ENCODE measurements at places on chromosomes 2 and 18.

- no peak for DNase-seq
These were observed 15.3 kb downstream of the CNOT11 start for GRCh38 chr2:101267671-101268656.

GRCh38 chr2:19762142-19762541 is 139.6 kb downstream of the TTC32 start:
- no peak for DNase-seq

GRCh38 chr2:203594541-203594940 is 59.4 kb upstream of the RAPH1 start:
- DNase-seq, result no peak

DNA sequence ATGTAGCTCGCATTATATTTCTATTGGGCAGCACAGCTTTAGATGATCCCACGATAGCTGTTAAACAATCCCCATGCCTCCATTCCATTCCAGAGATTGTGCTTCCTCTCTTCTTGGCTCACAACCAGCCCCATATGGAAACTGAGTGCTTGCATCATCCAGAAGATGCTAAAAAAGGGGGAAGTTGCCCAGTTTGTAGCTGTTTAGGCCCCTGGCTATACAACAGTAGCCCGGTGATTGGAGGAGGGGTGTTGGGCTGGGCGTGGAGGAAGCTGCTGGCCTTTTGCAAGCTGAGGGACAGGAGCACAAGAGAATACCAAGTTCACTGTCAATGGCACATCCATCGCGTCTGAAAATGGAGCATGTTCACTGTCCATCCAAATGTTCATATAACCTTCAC is 360.2 kb downstream of the ALK start:
- DNase-seq, result no peak

GRCh38 chr2:228466851-228467250 is 285.4 kb upstream of the SPHKAP start:
- DNase-seq, result no peak

GRCh38 chr2:165456027-165456426 is 13.5 kb upstream of the CSRNP3 start:
- no peak for DNase-seq

GRCh38 chr2:215796140-215796855 is 217.1 kb downstream of the MREG start:
- DNase-seq, result no peak

DNA sequence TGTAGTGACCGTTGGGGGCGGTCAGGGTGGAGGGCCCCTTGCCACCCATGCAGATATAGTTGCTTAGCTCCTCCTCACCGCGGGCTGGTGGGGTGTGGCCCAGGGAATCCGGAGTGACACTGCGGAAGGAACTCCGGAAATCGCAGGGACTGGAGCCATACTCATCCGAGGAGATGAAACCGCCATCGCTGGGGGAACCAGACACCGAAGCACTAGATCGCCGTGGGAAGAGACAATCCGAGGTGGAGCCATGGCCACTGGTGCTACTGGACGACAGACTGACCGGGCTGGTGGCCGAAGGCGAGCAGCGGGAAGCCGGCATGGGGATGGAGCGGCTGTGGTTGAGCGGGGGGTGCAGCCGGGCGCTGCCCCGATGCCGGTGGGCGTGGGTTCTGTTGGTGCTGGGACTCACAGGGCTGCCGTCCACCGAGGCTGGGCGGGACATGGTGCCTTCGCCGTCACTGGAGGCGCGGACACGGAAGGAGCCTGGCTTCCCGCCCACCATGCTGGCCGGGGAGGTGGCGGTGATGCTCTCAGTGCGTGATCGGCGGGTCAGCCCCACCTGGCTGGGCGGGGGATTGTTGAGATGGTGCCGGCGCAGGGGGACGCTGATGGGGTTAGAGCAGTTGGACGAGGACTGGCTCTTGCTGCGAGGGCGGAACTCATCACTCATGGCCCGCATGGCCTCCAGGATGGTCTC is 2.2 kb downstream of the IRS1 start:
- DNase-seq, result no peak

DNA sequence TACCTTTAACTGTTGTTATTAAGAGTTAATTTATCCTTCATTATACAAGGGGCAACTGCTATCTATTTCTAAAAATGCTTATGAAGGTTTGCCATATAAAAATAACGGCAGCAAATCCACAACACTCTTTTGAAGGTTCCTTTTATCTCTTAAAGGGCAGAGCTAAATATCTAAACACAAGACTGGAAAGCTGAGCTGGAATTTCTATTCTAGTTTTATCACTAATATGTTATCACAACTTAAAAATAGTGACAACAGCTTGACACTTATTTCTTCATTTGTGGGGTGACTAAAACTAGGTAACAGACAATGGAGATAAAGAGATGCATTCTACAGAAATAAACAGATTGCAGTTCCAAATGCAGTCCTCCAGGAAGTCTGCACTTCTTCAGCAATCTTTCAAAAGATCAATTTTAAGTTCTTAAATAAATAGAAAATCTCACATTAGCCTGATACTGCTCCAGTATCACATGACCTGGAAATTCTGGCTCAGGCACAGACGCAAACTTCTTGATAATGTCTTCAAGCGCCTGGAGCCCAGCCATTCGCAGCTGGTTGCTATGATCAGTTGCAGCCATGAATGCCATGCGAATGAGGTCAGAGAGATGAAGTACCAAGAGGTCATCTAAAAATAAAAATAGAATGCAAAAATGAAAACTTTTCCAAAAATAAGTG is 54.0 kb upstream of the STRN start:
- DNase-seq, result no peak

DNA sequence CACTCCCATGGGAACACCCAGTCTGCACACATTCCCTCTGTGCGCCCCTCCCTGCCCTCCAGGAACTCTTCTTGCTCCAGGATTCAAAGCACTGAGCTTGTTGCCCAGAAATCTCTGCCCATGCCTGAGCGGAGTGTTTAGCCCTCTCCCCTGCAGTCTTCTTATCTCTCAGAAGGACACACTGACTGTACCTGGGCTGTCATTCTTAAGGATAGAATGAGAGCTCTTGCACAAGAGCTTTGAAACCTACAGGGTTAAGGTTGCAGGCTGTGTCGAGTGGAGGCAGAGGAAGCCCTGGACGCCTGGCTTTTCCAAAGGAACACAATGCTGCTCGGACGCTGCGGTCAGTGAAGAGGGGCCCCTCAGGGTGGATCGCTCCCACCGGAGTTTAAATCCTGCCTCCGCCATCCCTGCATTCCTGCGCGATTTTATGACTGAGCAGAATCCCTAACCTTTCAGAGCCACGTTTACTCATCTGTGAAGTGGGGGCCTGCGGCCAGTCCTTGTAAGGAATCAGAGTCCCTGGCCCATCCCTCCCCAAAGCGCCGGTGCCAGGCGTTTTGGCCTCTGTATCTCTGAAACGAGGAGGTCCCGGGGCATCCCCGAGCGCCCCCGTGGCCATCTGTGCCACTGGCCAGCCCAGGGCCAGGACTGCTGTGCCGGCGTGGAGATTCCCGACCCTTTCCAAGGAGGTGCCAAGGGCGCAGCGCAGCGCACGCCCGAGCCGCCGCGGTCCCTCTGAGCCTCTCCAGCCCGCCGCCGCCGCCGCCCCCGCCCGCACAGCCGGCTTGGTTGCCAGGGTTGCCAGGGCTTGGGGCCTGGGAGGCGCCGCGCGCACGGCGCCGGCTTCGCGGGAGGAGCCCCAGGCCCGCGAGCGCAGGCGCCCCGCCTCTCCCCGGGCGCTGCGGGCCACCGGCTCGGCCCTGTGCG is 58.9 kb downstream of the FAM168B start:
- no peak for DNase-seq

- DNase-seq, result no peak
These were observed 63.8 kb downstream of the RTP5 start for GRCh38 chr2:241933179-241933911.

DNA sequence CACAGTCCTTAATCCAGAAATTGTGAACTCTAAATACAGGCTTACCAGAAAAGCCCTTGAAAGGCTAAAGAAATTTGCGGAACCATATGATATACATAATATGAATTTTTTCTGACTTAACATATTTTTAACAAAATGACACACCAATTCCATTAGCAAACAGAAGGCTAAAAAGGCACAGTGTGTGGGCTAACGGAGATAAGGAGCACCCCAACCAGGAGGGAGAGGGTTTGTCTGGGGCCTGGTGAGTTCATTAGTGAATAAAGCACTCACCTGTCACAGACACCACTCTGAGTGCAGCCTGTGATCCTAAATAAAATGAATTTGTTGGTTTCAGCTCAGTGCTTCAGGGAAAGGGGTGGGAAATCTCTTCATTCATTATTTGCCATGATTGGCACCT is 2.7 kb upstream of the FECH start:
- DNase-seq, result no peak

GRCh38 chr2:72162574-72162973 is 14.9 kb upstream of the CYP26B1 start:
- DNase-seq, result no peak

DNA sequence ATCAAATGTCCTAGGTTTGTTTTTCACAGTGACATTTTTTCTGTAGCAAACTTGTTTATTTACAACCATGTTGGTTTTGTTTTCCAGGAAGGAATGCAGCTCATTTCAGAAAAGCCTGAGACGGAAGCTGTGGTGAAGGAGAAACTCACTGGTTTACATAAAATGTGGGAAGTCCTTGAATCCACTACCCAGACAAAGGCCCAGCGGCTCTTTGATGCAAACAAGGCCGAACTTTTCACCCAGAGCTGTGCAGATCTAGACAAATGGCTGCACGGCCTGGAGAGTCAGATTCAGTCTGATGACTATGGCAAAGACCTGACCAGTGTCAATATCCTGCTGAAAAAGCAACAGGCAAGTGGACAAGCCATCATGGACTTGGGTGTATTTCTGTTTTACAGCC is 79.2 kb upstream of the EML6 start:
- DNase-seq, result no peak
